ENCODE measurements at places on chromosomes 2 and 18.

- DNase-seq: no peak
These were observed 103.0 kb downstream of the BMPR2 start for GRCh38 chr2:202479090-202479489.

GRCh38 chr2:4529738-4530137 lies 826.4 kb downstream of the DCDC2C start:
- no peak for DNase-seq

DNA sequence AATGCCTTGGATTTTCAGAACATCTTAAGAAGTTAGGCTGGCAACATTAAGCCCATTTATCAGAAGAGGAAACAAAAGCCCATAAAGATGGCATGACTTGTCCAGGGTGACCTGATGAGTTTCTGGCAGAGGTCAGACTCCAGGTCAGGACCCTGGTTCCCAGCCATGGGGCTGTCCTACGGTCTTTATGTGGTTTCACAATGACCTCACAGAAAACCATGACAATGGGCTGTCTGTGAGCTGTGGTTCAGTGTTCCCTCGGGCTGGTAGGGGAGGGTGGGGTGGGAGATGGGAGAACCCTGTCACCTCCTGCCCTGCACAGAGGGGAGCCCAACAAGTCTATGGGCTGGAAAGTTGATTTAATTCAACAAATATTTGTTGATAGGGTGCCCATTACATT lies 101.8 kb downstream of the LOXHD1 start:
- DNase-seq: no peak

DNA sequence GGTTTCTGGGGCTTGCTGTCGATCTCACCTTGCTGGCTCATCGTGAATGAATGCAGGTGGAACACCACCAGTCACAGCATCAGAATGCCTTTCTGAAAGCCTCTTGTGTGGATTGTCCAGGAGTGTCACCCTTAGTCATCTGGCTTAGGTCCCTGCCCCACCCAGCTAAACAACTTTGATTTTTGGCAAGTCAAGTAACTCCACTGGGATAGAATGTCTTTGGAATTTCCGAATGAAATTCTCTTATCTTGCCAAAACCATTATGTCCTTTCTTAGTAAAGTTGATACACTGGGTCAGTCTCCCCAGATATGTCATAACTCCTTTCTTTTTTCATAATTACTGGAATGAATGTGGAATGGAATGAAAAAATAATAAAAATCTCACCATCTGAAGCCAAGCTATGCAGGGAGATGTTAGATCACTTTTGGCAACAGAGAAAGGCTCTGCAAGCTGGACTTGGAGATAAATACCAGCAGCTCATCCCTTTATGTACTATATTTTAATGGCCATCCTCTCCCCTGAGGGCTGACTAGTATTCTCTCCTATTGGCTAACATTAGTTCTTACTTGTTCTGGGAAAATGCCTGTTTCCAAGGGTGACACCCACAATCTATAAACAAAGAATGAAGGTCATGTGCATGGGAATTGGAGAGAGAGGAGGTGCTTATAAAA lies 35.4 kb downstream of the INSIG2 start:
- DNase-seq: no peak

GRCh38 chr2:209424781-209425470 lies 1.1 kb downstream of the MAP2 start:
- no peak for DNase-seq

DNA sequence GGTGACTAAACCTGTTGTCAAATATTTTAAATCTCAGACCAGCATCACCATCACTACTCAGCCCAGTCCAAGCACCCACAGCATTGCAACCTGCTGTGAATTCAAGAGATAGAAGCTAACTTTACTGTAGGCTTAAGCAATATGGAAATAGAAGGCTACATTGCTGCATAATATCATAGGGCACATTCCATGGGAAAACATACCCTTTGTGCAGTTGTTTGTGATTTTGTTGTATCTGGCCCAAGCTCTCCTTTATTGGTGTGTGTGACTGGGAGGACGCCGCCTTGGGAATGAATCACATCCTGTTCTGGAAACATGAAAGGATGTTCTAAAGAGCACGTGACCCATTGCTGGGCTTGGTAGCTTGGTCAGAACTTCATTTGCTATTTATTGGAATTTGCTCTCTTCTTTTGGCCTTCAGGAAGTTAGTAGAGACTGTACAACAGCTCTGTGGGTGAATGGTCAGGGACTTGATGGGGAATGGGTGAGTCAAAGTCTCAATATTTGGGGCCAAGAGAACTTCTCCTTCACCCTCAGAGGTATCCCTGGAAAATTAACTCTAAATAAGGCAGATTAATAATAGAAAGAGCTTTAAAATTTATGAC lies 106.8 kb upstream of the SERPINE2 start:
- no peak for DNase-seq

Measured in CD4-positive, alpha-beta T cell treated with Interleukin-6 at 100 ng/mL for 8 hours (primary cell).